T-cell (primary cell): ENCODE measurements at places on chromosomes 2 and 18. TPM values are rescaled to one million over a fixed set of nuclear protein-coding genes. Genes with fewer than 3 reads are reported as not detected.

GRCh38 chr2:120298173-120298835 lies 45.7 kb downstream of the RALB start:
- DNase-seq = no peak

Gene CDH2
- 0.76 TPM for total RNA-seq

Gene IL36G
- total RNA-seq = not detected

- no peak for DNase-seq
Measured at GRCh38 chr2:86249579-86250391, 50.5 kb downstream of the MRPL35 start.

- DNase-seq = no peak
Measured at GRCh38 chr2:78676921-78677696, 348.4 kb upstream of the REG3G start.
